ENCODE measurements at places on chromosomes 7 and 10.

- DNase-seq, result peak; percentile 70
Observed at GRCh38 chr7:901388-902154, 25.2 kb downstream of the GET4 start.

DNA sequence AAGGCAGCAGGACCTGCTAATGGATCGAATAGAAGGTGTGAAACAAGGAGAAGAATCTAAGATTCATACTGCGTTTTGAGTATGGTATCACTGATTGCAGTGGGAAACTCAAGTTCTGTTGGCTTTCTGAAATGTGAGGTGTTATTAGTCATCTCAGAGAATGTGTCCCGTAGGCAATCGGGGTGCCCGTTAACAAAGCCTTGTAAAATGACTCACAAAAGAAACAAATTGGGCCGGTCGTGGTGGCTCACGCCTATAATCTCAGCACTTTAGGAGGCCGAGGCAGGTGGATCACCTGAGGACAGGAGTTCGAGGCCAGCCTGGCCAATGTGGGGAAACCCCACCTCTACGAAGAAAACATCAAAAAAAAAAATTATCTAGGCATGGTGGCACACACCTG is 118.2 kb upstream of the C7orf33 start:
- DNase-seq, result no peak

GRCh38 chr10:13684252-13684791 is 97.6 kb downstream of the PRPF18 start:
- DNase-seq, result peak; percentile 52

DNA sequence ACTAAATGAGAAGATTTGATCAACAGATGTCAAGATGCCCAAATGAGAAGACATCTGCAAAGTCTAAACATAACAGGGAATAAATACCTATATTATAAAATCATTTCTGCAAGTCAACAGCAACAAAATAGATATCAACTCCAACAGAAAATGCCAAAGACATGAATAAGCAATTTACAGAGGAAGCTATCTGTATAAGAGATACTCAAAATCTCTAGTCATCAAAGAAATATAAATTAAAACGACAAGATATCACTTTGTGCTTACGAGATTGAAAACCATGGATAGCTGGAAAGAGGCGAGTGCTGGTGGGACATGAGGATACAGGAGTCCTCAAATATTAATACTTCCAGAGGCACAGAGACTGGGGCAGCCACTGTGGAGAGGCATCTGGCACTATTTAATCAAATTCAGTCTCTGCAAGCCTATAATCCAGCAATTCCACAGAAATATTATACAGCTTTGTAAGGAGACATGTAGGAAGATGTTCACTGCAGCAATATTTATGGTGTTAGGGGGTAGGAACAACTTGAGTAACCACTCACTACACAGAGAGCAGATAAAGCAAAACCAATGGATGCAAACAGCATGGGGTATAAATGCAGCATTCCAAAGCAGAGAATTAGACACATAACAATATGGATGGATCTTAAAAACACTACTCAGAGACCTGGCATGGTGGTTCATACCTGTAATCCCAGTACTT is 4.8 kb downstream of the DNMBP start:
- DNase-seq, result no peak

GRCh38 chr10:26593896-26594295 is 103.6 kb upstream of the PDSS1 start:
- DNase-seq, result no peak

DNA sequence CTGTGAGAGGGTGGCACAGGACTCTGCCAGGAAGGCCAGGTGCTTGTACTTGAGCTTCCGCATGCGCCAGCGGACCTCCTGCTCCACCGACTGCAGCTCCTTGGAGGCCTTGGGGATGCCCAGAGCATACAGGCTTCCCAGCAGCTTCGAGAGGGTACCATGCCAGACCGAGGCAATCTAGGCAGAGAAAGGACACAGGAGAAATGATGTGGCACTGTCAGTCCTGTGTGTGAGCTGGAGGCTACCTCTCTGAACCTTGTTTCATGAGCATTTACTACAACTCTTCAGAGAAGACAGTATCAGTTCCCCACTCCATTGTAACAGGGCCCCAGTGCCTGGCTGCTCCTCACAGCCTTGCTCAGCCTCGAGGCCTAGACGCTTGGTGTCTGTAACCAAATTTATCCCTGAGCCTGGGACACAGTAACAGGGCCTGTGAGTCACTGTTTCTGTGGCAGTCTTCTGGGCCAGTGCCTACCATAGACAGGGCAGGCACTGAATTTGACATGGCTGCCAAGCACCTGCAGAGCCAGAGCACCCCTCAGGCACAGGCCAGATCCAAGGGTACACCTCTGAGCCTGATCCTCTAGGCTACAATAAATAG is 5.8 kb downstream of the TBRG4 start:
- DNase-seq, result no peak

DNA sequence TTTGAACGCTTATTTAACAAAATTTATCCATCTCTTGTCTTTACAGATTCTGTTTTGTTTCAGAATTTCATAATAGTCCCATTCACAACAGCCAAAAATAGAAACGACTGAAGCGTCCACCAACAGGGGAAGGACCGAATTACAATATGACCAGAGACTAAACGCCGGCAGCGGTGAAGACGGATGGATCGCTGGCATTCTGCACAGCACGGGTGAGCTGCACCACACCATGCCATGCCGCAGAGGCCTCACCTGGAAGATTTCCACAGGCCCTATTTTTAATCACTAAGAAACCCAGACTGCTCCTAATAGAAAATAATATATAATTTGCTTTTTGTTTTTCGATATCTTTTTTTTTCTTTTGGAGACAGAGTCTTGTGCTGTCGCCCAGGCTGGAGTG is 91.0 kb downstream of the ELFN1 start:
- no peak for DNase-seq

DNA sequence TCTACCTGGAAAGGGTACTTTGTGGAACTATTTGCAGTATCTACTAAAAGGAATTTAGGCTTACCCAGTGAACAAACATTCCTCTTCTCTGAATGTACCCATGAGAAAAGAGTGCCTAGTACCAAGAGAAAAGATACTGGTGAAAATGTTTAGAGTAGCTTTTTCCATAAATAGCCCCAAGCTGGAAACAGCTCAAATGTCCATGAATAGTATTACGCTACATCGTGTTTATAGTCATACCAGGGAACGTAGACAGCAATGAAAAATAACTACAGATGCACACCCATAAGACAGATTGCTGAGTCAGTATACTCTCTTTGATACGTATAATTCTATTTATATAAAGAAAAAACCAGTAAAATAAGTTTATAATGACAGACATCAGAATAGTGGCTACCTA is 285.9 kb downstream of the KLF6 start:
- no peak for DNase-seq

DNA sequence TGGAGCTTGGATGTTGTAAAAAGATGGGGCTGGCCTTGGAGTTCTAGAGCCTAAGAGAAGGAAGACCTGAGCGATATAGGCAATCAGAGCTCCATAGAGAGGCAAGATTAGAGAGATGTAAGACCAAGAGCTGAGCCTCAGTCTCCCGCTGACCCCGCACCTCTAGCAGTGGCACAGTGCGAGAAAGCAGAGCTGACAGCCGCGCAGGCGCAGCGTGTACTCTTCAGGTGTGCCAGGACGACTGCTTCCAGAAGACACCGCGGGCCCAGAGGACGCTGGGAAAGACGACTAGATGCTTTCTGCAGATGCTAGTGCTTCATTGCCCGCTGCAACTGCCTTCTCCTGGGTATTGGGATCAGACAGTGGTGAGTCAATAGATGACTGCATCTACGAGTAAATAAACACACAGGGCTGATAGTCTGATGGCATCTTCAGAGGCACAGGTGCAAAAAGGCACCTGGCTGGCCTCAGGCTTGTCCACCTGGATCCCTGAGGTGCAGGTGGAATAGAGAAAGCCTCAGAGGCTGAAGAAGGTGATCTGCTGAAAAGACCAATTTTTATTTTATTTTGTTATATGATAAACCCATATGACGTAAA is 38.1 kb upstream of the CCDC6 start:
- no peak for DNase-seq

DNA sequence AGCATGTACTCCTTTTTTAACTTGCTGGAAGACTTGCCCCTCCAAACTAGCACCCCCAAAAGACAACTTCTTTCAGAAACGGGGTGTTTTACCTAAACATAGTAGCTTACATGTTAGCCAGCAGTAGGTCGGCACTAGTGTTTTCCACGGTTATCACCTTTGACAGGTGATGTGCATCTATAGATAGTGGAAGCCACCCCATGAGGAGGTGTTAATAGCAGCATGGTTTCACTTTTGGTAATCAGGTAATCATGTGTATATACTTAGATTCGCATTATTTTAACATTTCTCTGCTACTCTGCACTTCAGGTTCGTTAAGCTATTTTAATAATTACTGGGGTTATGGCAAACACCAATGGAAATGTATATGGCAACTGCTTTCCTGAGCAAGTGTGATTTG is 17.6 kb downstream of the SRI start:
- no peak for DNase-seq

DNA sequence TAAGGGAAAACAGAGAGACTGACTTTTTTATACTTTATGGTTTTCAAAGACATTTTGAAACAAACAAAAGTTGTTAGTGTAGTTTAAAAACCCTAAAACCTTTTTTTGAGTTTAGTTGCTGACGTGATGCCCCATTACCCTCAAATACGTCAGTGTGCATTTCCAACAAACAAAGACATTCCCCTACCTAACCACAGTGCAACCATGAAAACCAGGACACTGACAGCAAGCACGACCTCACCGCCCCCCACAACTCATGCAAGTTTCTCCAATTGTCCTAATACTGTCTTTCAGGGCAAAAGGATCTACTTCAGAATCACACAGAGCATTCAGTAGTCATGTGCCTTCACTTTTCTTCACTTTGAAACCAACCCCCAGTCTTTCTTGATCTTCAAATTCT is 75.0 kb downstream of the WNT2 start:
- DNase-seq, result no peak

All from neural crest cell (in vitro differentiated cells).